COR-L47 (cell line): ENCODE measurements at places on chromosomes 1 and 21.
A peak's percentile ranks its signal among the peaks of the same experiment; 100 is the strongest.

GRCh38 chr1:36628804-36629203, 146.1 kb upstream of the CSF3R start:
- no peak for DNase-seq

GRCh38 chr1:151988405-151988923, 5.2 kb downstream of the S100A10 start:
- no peak for DNase-seq

GRCh38 chr1:201945157-201945556, 1.2 kb downstream of the LMOD1 start:
- no peak for DNase-seq

DNA sequence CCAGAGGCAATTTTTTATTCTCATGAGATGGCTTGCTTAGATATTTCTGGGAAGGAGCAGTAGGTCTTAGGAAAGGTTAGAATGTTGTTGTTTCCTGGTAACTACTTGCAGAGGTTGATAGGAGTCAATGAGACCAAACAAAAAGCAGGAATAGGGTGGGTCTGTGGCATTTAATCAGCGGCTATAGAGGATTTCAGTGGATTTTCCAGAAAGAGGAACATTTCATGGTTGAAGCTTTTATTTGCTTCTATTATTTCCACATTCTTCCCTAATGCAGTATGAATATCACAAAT, 111.3 kb upstream of the PALMD start:
- no peak for DNase-seq

GRCh38 chr21:39180429-39181019, 2.7 kb downstream of the PSMG1 start:
- DNase-seq: no peak

DNA sequence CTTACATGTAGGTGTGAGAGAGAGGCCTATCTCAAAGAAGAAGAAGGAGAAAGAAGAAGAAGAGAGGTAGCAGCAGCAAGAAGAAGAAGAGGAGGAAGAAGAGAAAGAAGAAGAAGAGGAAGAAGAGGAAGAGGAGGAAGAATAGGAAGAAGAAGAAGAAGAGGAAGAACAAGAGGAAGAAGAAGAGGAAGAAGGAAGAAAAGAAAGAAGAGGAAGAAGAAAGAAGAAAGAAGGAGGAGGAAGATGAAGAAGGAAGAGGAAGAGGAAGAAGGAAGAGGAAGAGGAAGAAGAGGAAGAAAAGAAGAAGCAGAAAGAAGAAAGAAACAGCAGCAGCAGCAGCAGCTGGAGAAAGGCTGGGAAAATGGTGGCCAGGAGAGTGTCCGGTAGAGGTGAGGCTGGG, 10.3 kb upstream of the AZIN2 start:
- no peak for DNase-seq

GRCh38 chr1:117732065-117732797, 126.4 kb downstream of the TENT5C start:
- no peak for DNase-seq

DNA sequence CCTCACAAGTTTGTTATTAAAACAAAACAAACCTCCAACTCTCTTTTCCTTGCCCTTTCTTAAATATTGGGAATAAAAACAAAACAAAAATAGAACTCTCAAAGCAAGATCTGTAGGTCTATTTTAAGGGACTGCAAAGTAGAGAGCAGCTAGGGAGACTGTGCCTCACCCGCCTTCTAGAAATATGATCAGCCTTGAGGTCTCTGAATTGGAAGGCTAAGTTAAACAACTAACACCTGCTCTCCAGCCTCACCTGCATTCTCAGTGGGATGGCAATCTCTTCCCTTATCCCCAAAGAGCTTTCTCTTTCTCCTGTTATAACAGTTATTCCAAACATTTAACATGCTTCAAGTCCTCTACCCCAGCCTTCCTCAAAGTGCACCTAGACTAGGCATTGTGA, 75.5 kb upstream of the TNR start:
- no peak for DNase-seq

DNA sequence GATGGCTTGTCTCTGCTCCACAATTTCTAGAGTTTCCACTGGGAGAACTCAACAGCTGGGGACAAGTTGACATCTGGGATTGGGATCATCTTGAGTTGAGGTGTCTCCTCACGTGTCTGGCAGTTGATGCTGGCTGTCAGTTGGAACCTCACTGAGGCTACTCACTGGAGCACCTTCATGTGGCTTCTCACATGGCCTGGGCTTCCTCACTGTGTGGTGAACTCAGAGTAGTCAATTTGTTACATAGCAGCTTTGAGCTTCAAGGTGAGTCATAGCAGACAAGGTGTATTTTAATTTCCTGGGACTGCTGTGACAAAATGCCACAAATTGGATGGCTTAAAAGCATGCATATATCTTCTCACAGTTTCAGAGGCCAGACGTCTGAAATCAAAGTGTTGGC, 44.0 kb downstream of the NTNG1 start:
- no peak for DNase-seq

GRCh38 chr1:33823830-33824229, 40.0 kb upstream of the HMGB4 start:
- no peak for DNase-seq

GRCh38 chr1:154935749-154936554, 567 bp downstream of the PMVK start:
- no peak for DNase-seq

- DNase-seq: no peak
Observed at GRCh38 chr21:44870748-44871495, 2.6 kb downstream of the PTTG1IP start.

DNA sequence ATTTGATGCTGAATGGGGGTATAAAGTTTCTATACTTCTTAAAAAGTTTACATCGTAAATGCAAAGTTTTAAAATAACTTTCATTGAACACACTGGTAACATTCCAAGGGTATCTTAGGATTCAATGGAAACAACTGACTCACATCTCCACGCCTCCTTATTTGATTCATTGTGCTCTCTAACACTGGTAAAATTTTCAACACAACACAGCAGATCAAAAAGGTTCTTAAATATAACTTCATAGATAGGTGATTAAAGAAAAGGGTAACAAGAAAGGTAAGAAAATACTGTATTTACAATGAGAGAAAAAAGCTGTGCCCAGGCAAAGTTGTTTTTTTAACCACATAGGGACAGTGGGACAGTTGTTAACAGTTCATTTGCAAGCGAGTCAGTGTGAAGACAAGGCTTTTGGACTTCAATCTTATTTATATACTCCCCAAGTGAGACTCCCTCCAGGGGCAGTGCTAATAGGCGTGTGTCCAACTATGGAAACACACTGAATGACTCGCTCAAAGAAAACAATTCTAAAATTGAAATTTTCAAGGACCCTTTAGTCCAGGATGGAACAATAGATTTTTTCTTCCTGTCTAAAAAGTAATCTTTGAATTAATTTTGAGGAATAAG, 140.5 kb downstream of the TIAM1 start:
- no peak for DNase-seq

DNA sequence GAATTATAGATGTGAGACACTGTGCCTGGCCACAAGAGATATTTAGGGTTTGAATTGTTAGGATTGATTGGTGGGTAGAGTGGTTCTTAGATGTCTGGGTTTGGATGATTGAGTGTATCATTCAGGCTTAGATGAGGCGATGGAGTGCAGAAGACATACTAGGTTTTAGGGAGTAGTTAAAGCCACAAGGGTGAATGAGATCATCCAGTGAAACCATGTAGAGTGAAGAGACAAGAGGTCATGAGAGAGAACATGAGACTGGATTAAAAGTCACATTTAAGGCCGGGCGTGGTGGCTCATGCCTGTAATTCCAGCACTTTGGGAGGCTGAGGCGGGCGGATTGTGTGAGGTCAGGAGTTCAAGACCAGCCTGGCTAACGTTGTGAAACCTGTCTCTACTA, 37.2 kb downstream of the ZFYVE9 start:
- no peak for DNase-seq

GRCh38 chr1:61050541-61051442, 31.6 kb upstream of the NFIA start:
- DNase-seq: no peak

- DNase-seq: peak; percentile 33
Observed at GRCh38 chr1:79388694-79389361, 382.3 kb upstream of the ADGRL4 start.

DNA sequence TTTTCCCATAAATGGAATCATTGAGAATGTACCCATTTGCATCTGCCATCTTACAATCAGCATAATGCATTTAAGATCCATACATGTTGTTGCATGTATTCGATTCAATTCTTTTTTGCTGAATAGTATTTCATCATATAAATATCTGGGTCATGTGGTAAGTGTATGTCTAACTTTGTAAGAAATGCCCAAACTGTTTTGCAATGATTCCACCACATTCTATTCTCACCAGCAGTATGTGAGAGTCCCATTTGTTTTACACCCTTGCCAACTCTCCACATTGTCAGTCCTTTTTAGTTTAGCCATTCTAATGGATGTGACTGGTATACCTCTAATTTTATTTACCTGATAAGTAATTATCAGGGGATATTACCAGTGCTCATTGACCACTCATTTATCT, 115.8 kb upstream of the PBX1 start:
- DNase-seq: no peak

- no peak for DNase-seq
Observed at GRCh38 chr1:172482044-172482443, 38.2 kb upstream of the PIGC start.

DNA sequence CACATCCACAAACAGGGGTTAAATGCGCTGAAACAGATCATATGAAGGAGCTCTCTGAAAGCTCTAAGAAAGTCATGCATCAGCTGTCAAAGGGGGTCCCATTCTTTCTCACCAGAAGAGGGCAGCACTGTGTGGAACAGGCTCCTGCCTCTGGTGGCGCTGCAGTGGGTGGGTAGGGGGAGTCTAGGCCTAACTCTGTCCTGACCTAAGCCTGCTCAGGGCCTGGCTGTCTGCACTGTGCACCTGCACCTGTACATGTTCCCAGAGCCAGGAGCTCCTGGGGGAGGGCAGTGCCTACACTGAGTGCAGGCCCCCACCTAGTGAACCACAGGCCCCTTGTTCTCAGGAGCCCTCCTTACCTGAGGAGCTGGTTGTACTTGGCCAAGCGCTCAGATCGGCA, 16.0 kb downstream of the ENO1 start:
- DNase-seq: peak; percentile 13
